ENCODE measurements at places on chromosomes 11 and 22. TPM values are rescaled to one million over a fixed set of nuclear protein-coding genes. Genes with fewer than 3 reads are reported as not detected.

Gene LMO1
- polyA plus RNA-seq: 3.4 TPM

GRCh38 chr11:79412761-79413160, 28.1 kb downstream of the TENM4 start:
- no peak for DNase-seq

- DNase-seq: no peak
These were observed 150.7 kb downstream of the BLID start for GRCh38 chr11:121965330-121965729.

- DNase-seq: no peak
These were observed 215.8 kb downstream of the CTTN start for GRCh38 chr11:70614034-70614681.

- no peak for DNase-seq
These were observed 90.6 kb downstream of the MPPED1 start for GRCh38 chr22:43502306-43502874.

- no peak for DNase-seq
These were observed 65.6 kb downstream of the CD44 start for GRCh38 chr11:35204614-35205013.

DNA sequence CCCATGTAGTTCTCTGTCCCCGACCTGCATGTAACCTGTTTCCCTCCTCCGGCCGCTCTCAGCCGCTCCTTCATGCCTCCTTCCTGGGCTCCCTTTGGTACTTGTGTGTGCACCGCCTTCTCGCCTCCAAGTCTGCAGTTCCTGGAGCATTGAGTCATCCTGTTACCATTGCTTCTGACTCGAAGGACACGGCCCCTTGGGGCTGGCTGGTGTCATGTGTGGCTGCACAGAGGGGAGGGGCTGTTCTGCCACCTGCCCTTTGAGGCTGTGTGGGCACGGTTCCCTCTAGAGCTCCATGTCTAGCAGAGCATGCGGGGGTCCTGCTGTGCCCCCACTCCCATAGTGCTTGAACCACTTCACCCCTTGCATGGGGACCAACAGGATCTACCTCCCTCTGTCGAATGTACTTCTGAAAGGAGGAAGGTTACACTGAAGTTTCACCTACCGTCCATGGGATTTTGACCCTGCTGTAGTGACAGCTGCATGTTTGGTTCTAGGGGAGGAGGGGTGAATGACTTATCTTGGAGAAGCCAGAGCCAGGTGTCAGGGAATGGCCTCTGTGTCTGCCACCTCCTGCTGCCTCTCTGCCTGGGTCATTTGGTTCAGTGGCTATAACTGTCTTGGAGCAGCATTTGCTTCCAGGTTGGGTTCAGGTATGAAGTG, 39.6 kb downstream of the BCR start:
- no peak for DNase-seq

GRCh38 chr22:38881464-38881871, 9.5 kb upstream of the CBX6 start:
- no peak for DNase-seq

GRCh38 chr11:898143-898511, 12.5 kb downstream of the CHID1 start:
- no peak for DNase-seq

DNA sequence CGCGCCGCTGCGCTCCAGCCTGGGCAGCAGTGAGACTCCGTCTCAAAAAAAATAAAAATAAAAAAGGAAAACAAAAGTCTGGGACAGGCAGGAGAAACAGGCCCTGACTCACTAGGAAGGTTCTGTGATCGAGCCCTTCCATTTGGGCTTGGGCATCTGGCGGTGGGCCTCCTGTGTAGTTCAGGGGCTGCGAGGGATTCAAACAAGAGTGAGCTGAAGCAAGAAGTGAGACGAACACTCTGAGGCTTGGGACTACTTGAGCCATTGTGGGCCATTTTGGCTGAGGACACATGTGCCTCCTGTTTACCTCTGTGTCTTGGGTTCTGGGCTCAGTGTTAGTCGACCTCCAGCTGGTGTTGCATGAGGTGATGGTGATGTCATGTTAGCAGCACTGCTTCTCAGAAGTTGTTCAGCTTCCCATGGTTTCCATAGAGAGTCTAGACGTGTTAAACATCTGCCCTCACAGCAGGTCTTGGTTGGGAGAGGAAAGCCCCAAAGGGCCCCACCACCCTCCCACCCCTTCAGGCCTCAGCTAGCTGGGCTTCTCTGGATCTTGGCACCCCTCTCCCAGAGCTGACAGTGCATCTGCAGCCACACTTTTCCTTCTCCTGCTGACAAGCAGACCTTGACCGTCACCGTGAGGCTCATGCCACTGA, 57.8 kb downstream of the MED15 start:
- no peak for DNase-seq

Gene OR2AG1
- polyA plus RNA-seq: not detected

Gene FIBIN
- polyA plus RNA-seq: 96.4 TPM

DNA sequence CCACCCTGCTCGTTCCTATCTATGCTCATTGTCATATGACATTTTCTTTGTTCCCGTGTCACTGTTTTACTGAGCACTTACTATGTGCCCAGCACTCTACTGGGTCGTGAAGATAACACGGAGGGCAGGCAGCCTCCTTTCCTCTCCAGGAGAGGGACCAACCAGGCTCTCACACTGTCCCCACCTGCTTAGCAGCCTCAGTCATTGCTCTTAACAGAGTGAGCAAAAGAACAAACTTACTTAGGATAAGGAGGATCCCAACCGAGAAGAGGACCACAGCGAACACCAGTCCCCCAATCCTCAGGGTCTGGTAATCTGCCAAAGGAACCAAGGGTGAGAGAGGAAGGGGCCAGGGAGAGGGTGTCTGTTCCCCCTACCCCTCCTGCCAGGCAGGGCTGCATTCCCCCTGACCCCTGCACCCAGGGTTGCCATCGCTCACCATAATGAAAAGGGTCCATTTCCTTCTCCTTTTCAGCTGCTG, 17.0 kb upstream of the FXYD2 start:
- DNase-seq: no peak

DNA sequence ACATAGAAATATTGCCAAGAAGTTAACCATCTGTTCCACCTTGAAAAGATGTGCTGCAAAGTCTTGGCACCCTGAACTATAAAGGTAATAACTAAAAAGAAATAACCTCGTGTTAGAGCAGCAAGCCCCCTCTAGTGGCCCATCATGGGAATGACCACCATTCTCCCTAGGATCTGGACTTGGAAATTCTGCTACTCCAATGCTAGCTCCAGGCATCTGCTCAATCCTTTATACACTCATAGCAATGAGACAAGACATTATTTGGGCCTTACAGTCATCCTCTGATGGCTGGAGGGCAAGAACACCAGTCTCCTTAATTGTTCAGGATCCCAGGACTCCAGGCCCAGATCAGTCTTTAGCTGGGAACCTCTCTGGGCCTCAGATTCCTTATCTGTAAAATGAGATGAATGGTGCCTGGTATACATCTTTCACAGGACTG, 76.0 kb downstream of the CWC15 start:
- DNase-seq: peak; percentile 76

DNA sequence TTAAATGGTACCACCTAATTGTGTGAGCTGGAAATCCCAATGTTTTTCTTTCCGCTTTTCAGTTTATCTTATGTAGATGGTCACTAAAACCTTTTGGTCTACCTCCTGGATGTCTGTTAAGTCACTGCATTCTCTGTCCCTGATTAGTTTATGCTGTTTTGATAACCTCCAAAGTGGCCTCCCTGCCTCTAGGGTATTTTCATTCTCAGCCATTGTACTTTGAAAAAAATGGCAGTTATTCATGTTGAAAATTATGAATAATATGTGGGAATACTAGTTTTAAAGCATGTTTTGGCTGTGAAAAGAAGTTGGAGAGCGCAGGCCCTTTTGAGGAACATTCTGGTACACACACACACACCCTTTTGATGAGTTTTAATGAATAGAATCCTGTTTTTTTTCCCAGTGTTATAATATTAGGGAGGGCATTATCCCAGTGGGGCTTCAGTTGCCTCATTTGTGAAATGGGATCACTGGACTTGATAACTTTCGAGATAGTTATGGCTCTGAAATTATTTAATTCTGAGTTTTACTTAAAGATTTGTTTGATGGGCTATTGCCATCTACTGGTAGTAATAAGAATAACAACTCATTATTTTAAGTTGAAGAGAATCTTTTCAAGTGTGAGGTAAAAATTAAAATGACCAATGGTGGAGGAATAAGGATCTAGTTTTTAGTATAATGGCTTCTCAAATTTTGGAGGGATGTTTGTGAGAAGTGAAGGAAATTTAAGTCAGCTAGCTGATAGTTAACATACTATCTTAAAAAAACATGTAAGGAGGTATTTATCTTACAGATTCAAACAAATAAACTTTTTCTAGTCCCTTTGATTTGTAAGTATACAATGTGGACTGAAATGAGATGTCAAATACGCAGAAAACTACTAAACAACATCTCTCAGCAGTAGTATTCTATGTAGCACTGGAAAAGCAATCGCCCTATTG, 3.9 kb downstream of the FDX1 start:
- DNase-seq: peak; percentile 55

- no peak for DNase-seq
These were observed 53.5 kb upstream of the HORMAD2 start for GRCh38 chr22:30026756-30027155.

GRCh38 chr11:117511483-117511930, 183.9 kb downstream of the CEP164 start:
- DNase-seq: no peak

DNA sequence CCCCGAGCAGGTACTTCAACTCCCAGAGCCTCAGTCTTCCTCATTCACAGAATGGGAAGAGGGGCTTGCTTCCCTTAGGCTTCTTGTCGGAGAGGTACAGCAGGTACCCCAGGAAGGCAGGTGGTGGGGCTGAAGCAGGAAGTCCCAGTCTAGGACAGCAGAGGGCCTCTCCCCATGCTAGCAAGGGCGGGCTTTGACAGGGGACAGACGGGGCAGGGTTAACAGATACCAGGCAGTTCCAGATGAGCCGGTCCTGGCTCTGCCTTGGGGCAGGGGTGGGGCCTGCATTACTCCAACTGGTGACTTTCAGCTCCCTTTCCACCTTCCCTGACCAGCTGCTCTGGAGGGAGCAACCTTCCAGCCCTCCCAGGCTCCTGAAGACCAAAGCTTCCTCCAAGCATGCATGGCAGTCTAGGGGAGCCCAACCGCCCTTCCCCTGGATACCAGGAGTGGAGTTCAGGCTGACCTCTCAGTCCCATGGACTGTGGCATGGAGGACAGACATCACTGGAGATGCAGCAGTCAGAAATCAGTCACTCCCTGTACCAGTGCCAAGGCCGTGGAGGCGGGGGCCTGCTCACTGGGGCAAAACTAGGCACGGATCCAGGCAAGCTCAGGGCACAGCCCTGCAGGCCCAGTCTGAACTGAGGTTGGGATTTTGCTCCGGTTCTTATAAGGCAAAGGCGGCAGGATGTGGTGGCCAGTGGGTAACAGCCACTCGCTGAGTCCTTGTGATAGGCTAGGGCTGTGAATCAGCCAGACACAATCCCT, 60.5 kb downstream of the NAT10 start:
- no peak for DNase-seq

Gene ST14
- polyA plus RNA-seq: 0.40 TPM

DNA sequence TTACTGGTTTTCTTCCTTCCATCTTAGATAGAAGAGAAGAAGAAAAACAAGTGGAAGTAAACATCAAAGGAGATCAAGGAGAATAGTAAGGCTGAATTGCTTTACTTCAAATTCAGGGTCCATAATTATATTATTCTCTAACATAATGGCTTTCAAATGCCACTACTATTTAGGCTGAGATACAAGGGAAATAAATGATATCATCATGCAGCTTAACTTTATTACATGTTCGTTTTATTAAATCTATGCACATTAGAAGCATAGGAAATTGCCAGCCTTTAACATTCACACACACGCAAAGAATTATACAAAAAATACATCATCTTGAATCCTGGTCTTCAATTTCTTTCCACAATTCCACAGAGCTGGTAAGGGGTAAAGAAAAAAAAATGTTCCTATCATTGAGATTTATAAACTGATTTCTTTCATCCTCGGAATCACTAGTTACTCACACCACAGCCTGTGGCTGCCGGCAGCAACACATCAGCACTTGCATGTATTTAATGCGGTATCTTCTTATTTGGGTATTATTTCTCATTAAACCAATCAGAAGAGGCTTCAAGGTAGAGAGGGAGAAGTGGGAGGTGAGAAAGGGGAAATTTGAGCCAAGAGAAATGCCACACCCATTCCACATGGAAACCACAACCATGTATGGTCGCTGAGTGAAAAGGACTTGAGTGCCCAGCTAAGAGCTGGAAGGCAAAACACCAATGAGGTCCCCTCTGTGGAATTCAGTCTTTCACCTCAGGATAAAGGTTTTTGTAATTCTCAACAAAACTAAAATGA, 26.3 kb downstream of the SYTL2 start:
- DNase-seq: no peak

Gene DMC1
- polyA plus RNA-seq: 8.2 TPM

GRCh38 chr22:37968452-37969251, 15.2 kb downstream of the POLR2F start:
- no peak for DNase-seq

DNA sequence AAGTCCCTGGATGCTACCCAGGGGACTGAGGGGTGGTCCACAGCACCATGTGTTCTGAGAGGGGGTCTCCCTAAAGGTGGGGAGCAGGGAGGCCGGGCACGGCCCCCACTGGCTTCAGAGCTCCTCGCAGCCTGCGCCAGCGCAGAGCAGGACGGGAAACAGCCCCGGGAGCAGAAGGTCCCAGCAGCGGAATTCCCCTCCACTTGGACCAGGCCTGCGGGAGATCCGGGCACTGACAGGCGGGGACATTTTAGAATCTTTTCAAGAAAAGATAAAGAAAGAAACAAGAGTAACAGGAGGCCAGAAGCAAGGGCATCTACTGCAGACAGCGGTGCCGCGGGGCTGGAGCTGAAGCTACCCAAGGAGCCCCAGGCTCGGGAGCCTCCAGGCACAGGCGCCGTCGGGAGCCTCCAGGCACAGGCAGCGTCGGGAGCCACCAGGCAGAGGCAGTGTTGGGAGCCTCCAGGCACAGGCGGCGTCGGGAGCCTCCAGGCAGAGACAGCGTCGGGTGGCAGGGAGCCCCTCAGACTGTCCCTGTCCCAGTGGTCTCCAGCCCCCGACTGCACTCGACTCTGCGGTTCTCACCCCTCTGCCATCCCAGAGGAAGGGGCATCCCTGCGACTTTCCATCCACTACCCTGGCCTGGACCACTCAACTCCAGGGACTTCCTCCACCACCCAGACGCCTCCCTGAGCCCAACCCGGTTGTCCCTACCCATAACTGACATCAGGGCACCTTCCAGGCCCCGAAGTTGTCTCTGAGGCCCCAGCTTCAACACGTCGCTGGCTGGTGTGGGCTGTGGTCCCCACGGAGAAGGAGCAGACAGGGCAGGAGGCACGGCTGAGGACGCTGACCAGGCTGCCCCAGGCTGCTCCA, 211.1 kb downstream of the BRD1 start:
- DNase-seq: no peak

DNA sequence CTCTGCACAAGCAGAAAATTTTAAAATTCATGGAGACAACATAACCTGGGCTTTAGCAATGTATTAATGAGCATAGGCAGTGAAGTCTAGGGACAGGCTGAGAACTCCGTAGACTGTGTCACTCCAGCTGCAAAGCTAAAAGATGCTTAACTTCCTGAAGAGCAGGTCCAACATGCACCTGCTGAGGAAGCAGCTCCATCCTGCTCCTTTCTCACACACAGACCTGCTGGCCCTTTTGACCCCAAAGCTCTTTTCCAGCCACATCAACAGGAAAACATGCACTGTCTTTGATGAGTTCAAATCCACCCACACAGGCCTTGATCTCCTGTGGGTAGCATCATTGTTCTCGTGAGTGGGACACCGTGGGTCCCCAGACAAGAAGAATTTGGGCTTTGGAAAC, 36.0 kb downstream of the SYN3 start:
- DNase-seq: no peak

- DNase-seq: no peak
These were observed 22.0 kb downstream of the PACSIN2 start for GRCh38 chr22:42992886-42993479.

Gene OR52I2
- not detected for polyA plus RNA-seq
